Natural killer cell (primary cell): ENCODE measurements at places on chromosomes 11 and 22. TPM values are rescaled to one million over a fixed set of nuclear protein-coding genes. Genes with fewer than 3 reads are reported as not detected.

CNGA4 gene
- 0.50 TPM for total RNA-seq

ACR gene
- total RNA-seq: not detected

DNA sequence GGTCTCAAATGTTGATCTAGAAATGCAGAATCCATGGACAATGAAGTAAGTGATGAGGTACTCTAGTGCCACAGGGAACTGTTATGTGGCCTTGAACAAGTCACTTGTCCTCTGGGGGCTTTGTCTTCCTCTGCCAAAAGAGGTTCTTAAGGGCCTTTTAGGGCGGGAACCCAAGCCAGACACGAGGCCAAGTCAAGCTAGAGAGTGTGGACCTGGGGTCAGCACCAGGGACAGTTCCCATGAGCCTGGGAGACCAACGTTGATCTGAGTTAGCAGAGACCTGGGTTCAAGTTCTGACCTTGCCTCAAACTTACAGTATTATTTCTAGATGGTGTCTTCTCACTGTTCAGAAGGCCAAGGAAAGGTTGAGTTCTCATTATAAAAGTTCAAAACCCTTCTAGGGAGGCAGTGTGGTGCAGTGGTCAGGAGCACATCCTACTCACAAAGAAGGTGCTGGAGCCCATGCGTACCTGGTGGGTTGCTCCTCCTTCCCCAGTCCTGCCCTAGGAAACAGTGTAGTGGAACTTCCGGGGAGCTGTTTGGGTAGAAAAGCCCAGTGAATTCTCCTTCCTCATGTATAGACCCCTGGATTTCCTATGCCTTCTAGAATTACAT, 121.5 kb downstream of the CHST1 start:
- H3K4me3 ChIP-seq: no peak overlapping the region
- no peaks in the 10 kb centered on the region for H3K36me3 ChIP-seq
- no peak for DNase-seq
- no peaks in the 10 kb centered on the region for H3K27me3 ChIP-seq

- H3K4me3 ChIP-seq: no peak overlapping the region
- DNase-seq: no peak
- H3K27me3 ChIP-seq: no peaks in the 10 kb centered on the region
- no peak overlapping the region for H3K27ac ChIP-seq
- H3K36me3 ChIP-seq: no peaks in the 10 kb centered on the region
- H3K4me1 ChIP-seq: no peaks in the 10 kb centered on the region
Measured at GRCh38 chr11:37336401-37336800, 738.4 kb upstream of the RAG2 start.

DNA sequence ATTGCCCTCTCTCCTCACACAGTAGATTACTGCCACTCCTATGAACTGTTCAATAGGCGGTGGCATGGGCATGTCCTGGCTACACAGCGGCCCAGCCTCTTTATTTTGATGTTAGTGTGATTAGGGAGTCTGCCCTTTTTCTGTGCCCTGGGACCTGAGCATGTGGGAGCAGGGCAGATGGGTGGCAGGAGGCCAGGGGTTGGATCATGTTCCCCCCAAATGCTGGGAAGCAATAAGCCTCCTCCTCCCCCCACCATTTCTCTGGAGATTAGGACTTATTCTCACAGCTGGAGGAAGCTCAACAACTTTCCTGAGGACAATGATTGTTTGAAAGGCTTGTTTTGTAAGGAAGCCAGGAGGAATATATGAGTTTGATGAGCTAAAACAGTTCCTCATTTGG, 848 bp downstream of the HEPN1 start:
- H3K4me3 ChIP-seq: no peak overlapping the region
- no peaks in the 10 kb centered on the region for H3K36me3 ChIP-seq
- no peak overlapping the region for H3K27ac ChIP-seq
- no peaks in the 10 kb centered on the region for H3K27me3 ChIP-seq
